NCI-H1092 treated with DMSO at 0.1 percent for 48 hours (cell line): ENCODE measurements at places on chromosomes 12 and 14.

DNA sequence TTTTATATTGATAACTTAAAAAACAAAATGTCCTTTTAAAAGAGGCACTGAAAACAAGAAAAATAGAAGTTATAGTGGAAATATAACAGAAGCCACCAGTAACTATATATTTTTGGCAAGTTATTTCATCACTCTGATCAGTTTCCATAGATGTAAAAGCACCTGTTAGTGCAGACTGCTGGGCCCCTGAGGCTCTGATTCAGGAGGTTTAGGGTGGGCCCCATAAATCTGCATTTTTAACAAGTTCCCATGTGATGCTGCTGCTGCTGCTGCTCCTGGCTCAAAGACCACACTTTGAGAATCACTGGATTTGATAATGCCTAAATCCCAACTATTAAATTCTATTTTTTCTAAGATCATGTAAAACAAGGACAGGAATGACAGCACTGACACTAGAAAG lies 251.1 kb downstream of the MED13L start:
- DNase-seq, result no peak

- no peak for DNase-seq
Measured at GRCh38 chr12:63079791-63080502, 71.1 kb downstream of the AVPR1A start.

- no peak for DNase-seq
Measured at GRCh38 chr14:23528555-23528954, 23.0 kb downstream of the ZFHX2 start.

DNA sequence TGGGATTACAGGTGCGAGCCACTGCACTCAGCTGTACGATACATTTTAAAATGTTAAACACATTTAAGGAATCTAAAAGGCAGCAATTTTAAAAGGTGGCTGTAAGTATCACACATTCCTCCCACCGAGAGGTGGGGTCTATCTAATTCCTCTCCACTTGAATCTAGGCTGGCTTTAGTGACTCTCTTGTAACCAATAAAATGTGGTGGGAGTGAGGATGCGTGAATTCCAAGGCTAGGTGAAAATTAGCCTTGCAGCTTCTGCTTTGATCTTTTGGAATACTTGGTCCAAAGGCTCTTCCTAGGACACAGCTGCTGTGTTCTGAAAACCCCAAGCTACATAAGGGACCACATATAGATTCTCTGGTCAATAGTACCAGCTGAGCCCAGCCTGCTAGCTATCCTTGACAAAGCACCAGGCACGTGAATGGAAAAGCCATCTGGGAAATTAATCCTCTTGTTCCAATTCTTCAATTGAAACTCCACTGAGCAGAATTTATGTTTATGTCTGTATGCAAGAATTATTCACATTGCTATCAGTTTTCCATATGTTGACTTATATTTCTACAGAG lies 8.8 kb upstream of the GPRC5D start:
- no peak for DNase-seq

- no peak for DNase-seq
Measured at GRCh38 chr12:79717006-79717405, 26.2 kb upstream of the PAWR start.

GRCh38 chr12:2841056-2841650 lies 6.3 kb upstream of the NRIP2 start:
- DNase-seq, result peak; percentile 29
